ENCODE measurements at places on chromosomes 13 and 19. TPM values are rescaled to one million over a fixed set of nuclear protein-coding genes. Genes with fewer than 3 reads are reported as not detected.
A peak's percentile ranks its signal among the peaks of the same experiment; 100 is the strongest.

NLRP5 gene
- polyA plus RNA-seq: not detected

DNA sequence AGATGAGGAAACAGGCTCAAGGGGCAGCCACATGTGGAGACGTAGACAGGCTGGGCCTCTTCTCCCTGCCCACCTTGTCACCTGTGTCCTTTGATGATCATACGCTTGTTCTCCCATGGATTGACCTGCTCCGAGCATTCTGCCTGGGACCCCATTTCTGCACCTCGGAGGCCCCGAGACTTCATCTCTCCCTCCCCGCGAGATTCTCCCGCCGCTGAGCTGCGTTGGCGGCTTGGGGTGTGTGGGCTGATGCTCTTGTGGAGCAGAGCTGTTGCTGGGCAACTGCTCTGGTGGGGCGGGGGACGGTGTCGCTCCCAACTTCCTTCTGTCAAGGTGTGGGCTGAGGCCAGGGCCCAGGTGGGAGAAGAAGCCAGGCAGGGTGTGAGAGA, 22.1 kb downstream of the MAST3 start:
- peaks cover 10% of the 10 kb centered on the region for H3K4me1 ChIP-seq
- H3K27ac ChIP-seq: no peak overlapping the region
- no peaks in the 10 kb centered on the region for H3K36me3 ChIP-seq

CEACAM16 gene
- polyA plus RNA-seq: not detected

DNA sequence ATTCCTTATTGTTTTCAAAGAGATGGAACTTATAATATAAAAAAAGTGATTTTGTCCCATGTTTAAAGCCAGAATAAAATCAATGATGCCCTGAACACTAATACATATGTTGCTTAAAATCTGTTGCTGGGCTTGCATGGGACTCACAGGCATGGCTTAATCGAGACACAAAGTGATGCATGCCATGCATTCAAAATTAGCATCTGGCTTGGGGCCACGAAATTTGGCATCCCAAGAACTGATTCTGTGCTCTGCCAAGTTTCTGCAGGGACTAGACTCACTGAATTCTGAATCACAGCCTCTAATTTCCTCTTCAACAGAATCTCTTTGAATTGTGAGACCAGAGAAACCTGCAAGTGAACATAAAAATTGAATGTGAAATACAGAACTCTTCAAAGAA, 109.2 kb downstream of the PCDH17 start:
- no peak overlapping the region for H3K4me3 ChIP-seq
- H3K36me3 ChIP-seq: no peaks in the 10 kb centered on the region
- no peaks in the 10 kb centered on the region for H3K4me1 ChIP-seq
- H3K27ac ChIP-seq: no peak overlapping the region
- H3K27me3 ChIP-seq: no peaks in the 10 kb centered on the region
- DNase-seq: no peak

DNA sequence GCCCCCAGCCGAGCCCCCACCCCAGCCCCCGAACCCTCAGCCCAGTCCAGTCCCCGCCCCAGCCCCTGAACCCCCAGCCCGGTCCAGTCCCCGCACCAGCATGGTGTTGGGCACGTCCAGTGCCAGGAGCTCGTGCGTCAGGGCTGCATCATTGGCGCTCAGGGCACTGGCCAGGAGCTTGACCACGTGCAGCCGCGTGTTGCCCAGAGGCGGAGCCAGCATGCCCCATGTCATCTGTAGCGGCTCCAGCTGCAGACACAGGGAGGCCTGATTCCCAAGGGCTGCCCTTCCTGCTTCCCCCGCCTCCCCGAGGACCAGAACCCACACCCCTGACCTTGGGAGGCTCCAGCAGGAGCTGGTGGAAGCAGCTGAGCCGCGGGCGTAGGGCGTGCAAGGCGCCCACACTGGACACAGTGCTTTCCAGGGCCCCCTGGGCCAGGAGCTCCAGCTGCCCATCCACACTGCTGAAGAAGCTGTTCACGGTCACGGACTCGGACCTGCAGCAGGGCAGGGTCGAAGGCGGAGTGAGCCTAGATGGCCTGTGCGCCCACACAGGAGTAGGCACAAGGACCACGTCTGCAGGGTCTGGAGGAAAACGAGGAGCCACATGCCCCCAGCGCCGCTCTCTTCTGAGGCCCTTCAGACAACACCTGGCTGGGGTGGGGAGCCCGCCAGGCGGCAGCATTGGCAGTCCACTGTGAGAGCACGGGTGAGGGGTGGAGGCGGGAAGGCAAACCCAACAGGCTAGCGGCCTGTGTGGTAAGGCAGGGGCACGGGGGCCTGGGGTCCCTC, 12.8 kb upstream of the TMEM86B start:
- no peaks in the 10 kb centered on the region for H3K4me1 ChIP-seq
- no peak for DNase-seq
- H3K36me3 ChIP-seq: peaks cover 57% of the 10 kb centered on the region
- no peaks in the 10 kb centered on the region for H3K27me3 ChIP-seq
- H3K27ac ChIP-seq: no peak overlapping the region

CATSPERD gene
- not detected for polyA plus RNA-seq

GRCh38 chr19:47445937-47446402, 25.7 kb downstream of the SLC8A2 start:
- no peak overlapping the region for H3K27ac ChIP-seq
- no peaks in the 10 kb centered on the region for H3K36me3 ChIP-seq
- no peak overlapping the region for H3K4me3 ChIP-seq
- H3K27me3 ChIP-seq: peaks cover 66% of the 10 kb centered on the region
- no peak for DNase-seq

- H3K4me1 ChIP-seq: no peaks in the 10 kb centered on the region
- H3K36me3 ChIP-seq: no peaks in the 10 kb centered on the region
- no peak overlapping the region for H3K4me3 ChIP-seq
- no peaks in the 10 kb centered on the region for H3K27me3 ChIP-seq
- H3K27ac ChIP-seq: no peak overlapping the region
These were observed 19.3 kb downstream of the CEACAM1 start for GRCh38 chr19:42508892-42509444.

GRCh38 chr13:51913421-51914136, 51.8 kb downstream of the CCDC70 start:
- H3K4me3 ChIP-seq: no peak overlapping the region
- H3K27ac ChIP-seq: no peak overlapping the region
- H3K4me1 ChIP-seq: no peaks in the 10 kb centered on the region
- peaks cover 5% of the 10 kb centered on the region for H3K27me3 ChIP-seq

TEX101 gene
- not detected for polyA plus RNA-seq

GRCh38 chr13:62130062-62130970, 714.7 kb upstream of the PCDH20 start:
- H3K4me1 ChIP-seq: no peaks in the 10 kb centered on the region
- no peak for DNase-seq

DNA sequence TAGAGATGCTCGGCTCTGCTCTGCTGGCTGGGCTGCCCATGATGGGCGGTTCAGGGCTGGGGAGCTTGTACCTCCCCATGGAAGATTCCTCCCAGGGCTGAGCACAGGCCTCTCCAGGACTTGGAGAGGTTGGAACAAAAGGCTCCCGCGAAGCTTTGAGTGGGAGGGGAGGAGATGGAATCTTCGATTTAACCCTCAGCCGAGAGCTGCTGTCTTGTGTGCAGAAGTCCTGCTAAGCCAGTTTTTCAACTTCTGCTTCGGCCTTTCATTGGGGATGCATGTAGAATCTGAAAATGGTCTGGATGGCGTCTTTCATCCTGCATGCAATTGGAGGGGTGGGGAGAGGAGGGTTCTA, 163.3 kb downstream of the KDM4B start:
- H3K27ac ChIP-seq: no peak overlapping the region
- peaks cover 21% of the 10 kb centered on the region for H3K36me3 ChIP-seq

DNA sequence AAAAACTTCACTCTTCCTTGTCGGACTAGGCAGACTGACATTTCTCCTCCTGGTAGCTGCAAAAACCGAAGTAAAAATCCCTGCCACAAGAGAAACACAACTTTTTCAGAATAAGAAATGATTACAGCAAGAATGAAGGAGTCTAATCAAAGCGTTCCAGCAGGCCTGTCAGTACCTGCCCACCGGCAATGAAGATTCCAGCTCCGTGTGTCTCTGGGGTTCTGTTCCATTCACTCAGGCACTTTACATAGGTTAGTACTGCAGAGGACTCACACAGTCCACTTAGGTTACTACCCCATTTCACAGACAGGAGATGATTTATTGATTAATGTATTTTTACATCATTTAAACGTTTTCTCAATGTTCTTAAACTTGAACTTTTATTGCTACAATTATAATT, 275.5 kb downstream of the NHLRC3 start:
- DNase-seq: no peak
- H3K27me3 ChIP-seq: no peaks in the 10 kb centered on the region
- H3K4me1 ChIP-seq: peaks cover 10% of the 10 kb centered on the region
- no peak overlapping the region for H3K27ac ChIP-seq

PIBF1 gene
- polyA plus RNA-seq: 4.2 TPM

DNA sequence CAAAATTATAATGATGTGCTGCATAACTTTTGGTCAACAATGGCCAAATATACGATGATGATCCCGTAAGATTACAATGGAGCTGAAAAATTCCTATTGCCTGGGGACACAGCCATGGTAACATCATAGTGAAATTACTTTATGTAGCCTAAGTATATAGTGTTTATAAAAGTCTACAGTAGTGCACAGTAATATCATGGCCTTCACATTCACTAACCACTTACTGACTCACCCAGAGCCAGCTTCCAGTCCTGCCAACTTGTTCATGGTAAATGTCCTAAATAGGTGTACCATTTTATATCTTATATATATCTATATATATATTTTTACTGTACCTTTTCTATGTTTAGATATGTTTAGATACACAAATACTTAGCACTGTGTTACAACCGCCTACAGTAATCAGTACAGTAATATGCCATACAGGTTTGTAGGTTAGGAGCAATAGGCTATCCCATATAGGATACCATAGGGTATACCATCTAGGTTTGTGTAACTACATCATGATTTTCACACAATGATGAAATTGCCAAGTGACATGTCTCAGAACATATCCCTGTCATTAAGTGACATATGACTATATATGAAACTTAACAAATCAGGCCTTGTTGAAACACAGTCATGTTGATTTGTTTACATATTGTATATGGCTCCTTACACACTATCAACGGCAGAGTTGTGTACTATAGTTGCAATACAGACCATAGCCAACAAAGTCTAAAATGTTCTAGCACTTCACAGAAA, 23.7 kb downstream of the DIS3 start:
- no peak for DNase-seq
- H3K36me3 ChIP-seq: peaks cover 31% of the 10 kb centered on the region
- H3K4me3 ChIP-seq: no peak overlapping the region

LILRB4 gene
- not detected for polyA plus RNA-seq

GRCh38 chr13:86585835-86586234, 786.6 kb upstream of the SLITRK6 start:
- H3K4me1 ChIP-seq: no peaks in the 10 kb centered on the region
- H3K27ac ChIP-seq: no peak overlapping the region
- DNase-seq: no peak
- H3K36me3 ChIP-seq: no peaks in the 10 kb centered on the region

- no peaks in the 10 kb centered on the region for H3K27me3 ChIP-seq
- H3K4me1 ChIP-seq: no peaks in the 10 kb centered on the region
These were observed 134.7 kb downstream of the POU4F1 start for GRCh38 chr13:78468621-78469020.

DNA sequence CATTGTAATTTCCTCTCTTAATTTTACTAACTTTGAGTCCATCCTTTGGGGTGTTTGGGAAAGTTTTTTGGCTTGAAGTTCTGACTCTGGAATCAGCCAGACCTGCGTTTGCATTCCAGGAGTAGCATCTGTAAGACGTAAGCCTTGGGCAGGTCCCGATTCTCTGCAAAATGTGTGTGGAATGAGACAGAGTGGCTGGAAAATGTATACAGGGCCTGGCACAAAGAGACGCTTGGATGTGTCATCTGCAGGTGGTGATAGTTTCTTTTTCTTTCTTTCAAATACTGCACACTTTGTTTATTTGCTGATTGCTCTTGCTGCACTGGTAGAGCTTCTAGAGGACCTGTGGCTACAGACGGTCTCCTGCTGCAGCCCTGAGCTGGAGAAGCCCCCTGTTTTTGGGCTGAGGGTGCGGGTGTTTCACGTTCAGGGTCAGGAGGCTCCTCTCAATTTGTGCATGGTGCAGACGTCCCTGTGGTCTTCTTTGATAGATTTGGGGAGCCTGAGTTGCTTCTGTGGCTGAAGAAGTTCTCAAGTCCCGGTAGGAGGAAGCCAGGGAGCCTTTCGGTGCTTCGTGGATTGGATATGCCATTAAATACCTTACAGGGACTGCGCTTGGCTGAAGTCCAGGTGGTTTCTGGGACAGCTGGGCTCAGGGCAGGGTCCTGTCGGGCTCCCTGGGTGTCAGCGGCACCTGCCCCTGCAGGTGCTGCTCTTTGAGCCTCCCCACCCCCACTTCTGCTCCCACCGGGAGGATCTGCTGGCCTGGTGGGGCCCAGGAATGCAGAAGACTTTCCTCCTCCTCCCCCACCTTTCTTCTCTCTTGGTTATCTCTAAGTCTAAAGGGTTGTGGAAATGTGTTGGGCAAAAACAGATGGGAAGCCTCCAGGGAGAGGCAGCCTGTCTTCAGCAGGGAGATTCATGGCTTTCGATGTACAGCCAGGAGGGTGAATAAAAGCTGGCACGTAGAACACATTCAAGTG, 44.0 kb upstream of the GAS6 start:
- H3K27ac ChIP-seq: peak overlapping the region; percentile 70
- peak; percentile 78 for DNase-seq
- H3K27me3 ChIP-seq: no peaks in the 10 kb centered on the region
- peak overlapping the region; percentile 52 for H3K4me3 ChIP-seq
- no peaks in the 10 kb centered on the region for H3K36me3 ChIP-seq
- peaks cover 8% of the 10 kb centered on the region for H3K4me1 ChIP-seq

GRCh38 chr19:334296-335071, 10.1 kb downstream of the MIER2 start:
- H3K4me1 ChIP-seq: no peaks in the 10 kb centered on the region
- peaks cover 19% of the 10 kb centered on the region for H3K36me3 ChIP-seq
- DNase-seq: no peak

DNA sequence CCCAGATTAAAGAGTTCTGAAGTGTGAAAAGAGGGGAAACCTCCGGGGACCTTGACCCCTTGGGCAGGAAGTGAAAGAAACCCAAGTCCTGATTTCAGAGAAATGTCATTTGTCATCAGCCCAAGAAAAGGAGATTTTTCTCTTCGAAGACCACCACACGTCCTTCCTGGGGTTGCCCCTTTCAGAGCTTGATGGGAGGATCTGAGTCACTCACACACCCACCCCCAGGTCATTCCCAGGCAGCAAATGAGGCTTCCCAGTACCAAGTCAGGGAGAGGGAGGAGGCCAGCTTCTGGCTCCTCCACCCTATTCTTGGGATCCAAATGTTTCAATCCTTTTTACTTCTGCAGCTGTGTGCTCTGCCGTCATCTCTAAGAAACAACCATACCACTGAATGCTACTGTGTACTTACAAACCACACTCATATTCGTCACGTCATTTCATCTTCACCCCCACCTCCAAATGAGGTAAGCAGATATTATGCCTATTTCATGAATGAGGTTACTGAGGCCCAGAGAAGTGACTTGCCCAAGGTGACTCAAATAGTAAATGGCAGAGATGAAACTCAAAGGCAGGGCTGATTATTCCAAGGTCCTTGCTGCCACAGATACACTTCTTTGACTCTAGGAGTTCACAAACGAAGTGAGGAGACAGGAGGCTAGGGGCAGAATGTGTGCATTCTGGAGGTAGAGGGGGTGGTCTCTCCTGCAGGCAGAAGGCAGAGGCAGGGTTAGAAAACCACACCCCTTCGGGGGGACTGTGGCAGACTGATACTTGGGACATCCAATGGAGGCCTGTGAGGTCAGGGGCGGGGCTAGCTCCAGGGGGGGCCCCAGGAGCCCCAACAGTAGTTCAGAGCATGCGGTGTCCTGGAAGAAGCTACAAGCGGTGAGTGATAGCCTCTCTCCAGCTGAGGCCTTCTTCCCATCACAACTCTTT, 5.0 kb upstream of the KMT2B start:
- no peaks in the 10 kb centered on the region for H3K27me3 ChIP-seq
- no peak for DNase-seq
- no peaks in the 10 kb centered on the region for H3K36me3 ChIP-seq
- H3K27ac ChIP-seq: no peak overlapping the region

- H3K4me3 ChIP-seq: no peak overlapping the region
- no peak overlapping the region for H3K27ac ChIP-seq
These were observed 78.9 kb upstream of the ZNF91 start for GRCh38 chr19:23474172-23474571.

Data from keratinocyte (primary cell).